ENCODE measurements at places on chromosomes 5 and 9. TPM values are rescaled to one million over a fixed set of nuclear protein-coding genes. Genes with fewer than 3 reads are reported as not detected.

The CENPK gene
- total RNA-seq, result 12.4 TPM

The ADAMTS12 gene
- 28.7 TPM for total RNA-seq

The C9orf153 gene
- not detected for total RNA-seq

The FOXD4L5 gene
- not detected for total RNA-seq

The CD72 gene
- total RNA-seq, result 1.7 TPM

DNA sequence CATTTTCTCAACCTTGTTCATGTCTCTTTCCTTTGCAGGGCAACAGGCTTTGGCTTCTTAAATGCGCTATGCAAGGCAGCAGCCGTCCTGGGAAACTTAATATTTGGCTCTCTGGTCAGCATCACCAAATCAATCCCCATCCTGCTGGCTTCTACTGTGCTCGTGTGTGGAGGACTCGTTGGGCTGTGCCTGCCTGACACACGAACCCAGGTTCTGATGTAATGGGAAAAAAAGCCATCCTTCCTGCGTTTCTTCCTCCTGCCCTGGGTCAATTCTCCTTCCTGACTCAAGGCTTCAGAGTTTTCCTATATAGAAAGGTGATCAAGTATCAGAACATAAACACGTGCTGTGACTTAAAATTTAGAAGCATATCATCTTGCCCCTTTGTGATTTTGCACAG is 77.8 kb upstream of the IQGAP2 start:
- no peak for DNase-seq

DNA sequence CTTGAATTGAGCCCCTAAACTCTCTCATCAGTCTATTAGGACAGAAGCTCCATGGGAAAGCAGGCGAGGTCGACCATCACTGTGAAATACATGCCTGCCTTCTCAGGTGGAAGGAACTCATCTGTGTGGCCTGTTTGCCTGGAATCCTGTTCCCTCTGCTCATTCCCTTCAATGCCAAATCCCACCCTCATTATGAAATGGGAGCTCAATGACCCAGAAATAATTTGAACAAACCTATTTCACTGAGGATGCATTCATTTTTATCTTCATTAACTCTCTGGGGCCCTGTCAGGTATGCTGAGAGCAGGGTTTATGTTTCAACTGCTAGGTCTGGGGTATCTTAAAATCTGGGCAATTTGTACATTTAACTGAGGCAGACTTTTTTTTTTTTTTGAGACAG is 142.2 kb downstream of the MED27 start:
- DNase-seq, result no peak

DNA sequence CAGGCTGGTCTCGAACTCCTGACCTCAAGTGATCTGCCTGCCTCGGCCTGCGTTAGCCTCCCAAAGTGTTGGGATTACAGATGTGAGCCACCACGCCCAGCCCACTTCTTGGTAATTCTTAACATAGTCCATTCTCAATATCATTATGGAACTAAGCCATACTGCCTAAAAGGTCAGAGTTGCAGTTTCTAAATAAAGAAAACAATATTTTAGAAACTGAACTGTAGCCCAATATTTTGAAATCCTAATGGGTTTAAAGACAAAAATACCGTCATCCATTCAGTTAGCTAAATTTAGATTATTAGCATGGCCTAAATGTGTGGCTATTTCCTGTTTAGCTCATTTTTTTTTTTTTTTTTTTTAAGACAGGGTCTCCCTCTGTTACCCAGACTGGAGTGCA is 99.5 kb downstream of the USP20 start:
- no peak for DNase-seq

DNA sequence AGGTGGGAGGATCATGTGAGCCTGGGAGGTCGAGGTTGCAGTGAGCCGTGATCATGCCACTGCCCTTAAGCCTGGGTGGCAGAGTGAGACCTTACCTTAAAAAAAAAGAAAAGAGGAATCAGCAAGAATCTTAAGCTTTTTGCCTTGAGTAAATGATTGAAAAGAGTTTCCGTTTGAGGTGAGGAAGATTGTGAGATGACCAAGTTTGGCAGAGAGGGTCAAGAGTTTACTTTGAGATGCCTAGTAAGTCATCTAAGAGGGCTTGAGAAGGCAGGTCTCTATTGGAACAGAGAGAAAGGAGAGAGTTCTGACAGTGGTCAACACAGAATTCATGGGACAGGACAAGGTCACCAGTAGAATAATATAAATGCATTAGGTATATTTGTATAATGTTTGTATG is 572.1 kb downstream of the TLE4 start:
- no peak for DNase-seq

DNA sequence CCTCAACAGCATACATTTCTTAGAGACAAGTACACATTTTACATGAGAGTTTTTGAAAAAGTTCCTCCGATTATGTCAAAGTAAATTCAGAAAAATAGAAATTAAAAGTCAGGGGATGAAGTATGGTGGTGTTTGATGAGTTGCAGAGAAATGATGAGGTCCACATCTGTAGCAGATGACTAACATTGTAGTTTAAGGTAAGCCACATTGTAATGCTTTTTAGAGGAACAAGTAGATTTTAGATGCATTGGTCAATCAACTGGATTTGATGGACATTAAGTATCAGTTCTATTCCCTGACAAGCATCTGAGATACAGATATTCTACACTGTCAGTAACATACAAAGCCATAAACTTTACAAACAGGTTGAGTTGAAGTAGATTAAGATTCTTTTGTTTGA is 402.4 kb upstream of the RORB start:
- DNase-seq, result no peak

GRCh38 chr5:133334796-133335639 is 277.3 kb downstream of the FSTL4 start:
- no peak for DNase-seq

GRCh38 chr5:73735032-73735734 is 109.2 kb downstream of the ARHGEF28 start:
- DNase-seq, result no peak

DNA sequence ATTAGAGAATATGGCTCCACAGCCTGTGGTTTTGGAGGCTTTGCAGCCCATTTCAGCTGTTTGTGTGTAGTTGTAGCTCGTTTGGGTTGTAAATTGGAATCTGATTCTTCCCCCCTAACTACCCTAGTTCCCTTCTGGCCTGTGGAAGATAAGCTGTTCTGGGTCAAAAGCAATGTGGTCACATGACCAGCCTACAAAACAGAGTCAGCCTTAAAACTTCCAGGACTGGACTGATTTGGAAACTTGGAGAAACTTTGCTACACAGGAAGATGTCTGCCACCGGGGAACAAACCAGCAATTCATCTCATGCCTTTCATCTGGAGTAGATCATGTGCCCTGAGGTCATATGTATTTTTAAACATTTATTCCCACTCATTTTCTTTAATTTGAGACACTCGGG is 83.8 kb downstream of the DAPK1 start:
- DNase-seq, result peak; percentile 56

DNA sequence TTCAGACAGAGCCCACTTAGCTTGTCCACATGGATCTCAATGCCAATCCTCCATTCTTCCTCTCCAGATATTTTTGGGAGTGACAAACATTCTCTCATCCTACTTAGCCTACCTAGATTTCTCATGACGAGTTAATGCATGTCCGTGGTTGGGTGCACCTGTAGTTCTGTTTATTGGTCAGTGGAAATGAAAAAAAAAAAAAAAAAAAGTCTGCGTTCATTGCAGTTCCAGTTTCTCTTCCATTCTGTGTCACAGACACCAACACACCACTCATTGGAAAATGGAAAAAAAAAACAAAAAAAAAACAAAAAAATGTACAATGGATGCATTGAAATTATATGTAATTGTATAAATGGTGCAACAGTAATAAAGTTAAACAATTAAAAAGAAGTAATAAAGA is 59.0 kb downstream of the BASP1 start:
- DNase-seq, result no peak

Measured in tongue (tissue), 3 donors.